ENCODE measurements at places on chromosomes 1 and 21.

GRCh38 chr1:58459911-58460310 is 86.6 kb downstream of the OMA1 start:
- no peak for DNase-seq

DNA sequence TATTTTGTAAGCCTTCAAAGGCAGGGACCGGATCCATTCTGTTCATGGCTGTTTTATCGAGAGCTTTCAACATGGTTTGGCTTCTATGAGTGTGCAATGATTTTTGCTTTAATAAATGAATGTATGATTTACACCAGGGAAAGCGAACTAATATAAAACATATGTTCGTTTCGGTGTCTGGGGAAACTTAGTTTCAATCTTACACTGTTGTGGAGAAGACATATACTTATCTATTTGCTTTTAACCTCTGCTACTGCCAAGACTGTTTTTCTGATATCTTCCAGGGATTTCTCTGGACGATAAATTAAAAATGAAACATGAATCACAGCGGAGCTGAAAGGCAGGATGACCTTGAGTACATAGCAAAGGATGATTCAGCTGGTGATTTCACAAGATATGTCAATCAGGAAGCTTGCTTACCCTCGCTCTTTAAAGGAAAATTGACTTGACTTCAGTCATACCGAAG is 14.7 kb upstream of the CYYR1 start:
- DNase-seq: no peak

GRCh38 chr21:35050348-35051286 is 1.5 kb upstream of the RUNX1 start:
- DNase-seq: no peak

GRCh38 chr21:19256934-19257660 is 853.5 kb upstream of the TMPRSS15 start:
- no peak for DNase-seq

- DNase-seq: no peak
Observed at GRCh38 chr1:172499636-172500141, 33.3 kb upstream of the SUCO start.

DNA sequence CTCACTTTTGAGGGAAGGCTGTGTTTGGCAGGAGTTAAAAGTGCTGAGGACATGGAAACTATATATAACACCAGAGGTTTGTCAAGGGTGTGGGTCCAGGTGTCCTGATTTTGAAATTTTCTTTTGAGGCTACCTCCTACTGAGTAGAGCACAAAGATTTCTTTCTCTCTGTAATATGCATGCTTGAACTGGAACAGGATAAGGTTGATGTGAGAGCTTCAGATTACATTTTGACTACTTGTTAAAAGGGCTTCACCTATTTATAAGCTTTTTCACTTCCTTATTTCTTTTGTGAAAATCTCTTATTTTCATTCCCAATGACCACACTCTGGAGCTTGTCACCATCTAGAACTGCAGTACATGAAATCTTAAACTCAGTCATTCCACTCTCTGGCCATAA is 59.8 kb upstream of the PLA2G4A start:
- DNase-seq: no peak

GRCh38 chr1:209850342-209850979 is 22.7 kb downstream of the UTP25 start:
- DNase-seq: peak; percentile 97

DNA sequence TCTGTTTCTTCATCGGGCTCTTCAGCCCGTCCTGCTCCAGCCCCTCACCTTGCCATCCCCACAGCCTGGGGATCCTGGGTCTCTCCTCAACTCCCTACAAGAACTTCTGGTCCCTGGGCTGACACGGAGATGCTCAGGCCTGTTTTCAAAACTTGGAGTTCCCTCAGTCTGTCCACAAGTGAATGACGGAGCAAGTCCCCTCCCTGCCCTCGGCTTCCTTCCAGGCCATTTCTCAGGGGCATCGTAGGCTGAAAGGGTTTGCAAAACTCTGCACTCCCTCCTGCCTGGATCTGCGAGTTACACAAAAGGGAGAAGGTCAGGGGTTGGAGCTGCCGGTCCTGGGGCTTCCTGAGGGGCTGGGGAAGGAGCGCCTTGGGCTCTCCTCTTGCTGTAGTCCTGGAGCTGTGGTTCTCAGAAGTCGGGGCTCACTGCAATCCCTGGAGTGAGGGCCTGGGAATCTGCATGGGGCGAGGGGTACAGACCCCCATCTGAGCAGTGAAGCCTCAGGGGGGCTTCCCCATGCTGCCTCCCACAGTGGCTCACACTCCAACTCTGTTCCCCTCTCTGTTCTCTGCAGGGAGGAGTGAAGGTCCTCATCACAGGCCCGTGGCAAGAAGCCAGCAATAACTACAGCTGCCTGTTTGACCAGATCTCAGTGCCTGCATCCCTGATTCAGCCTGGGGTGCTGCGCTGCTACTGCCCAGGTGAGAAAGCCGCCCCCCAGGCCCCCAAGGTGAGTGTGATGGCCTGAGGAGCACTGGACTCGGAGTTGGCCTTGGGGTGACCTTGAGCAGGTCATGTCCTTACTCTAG is 100.6 kb upstream of the VAMP3 start:
- DNase-seq: no peak

- peak; percentile 80 for DNase-seq
Observed at GRCh38 chr1:212291505-212292134, 6.4 kb downstream of the PPP2R5A start.

DNA sequence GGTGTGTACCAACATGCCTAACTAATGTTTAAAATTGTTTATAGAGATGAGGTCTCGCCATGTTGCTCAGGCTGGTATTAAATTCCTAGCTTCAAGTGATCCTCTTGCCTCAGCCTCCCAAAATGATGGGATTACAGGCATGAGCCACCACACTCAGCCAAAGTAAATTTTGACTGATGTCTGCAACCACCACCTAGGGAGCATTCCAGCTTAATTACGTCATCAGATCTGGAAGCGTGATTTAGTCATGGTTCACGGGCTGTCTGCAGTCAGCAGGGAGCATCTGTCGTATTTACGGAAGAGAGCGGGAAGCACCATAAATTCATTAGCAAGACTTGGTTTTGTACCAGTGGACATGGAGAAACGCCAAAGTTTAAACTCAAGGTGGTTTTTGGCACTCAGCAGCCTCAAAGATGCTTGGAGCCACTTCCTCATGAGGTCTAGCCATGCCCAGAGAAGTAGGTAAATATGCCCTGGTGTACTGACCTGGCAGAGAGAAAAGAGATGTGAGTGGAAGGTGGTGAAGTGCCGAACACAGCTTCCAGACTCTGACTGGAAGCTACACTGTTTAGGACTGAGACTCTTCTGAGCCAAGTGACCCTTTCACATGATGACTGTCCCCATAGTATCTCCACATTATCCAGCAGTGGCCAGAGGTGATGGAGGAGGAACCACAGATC is 60.8 kb upstream of the SLC35F3 start:
- DNase-seq: no peak

DNA sequence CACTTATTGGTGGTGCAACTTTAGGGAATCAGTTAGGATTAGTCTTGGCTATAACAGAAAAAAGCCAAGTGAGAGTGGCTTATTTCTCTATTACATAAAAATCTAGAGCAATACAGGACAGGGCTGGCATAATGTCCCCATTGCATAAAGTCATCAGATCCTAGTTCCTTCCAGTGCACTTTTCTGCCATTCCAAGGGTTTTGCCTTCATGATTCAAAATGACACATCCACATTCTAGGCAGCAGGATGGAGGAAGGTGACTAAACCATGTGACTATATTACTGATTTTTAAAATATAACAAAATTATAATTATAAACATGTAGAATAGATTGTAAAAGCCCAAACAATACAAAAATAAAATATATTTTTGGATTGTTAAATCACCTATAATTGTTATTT is 18.8 kb downstream of the JUN start:
- no peak for DNase-seq

GRCh38 chr1:57987523-57987922 is 559.0 kb downstream of the OMA1 start:
- DNase-seq: no peak

GRCh38 chr1:10196976-10197375 is 13.4 kb upstream of the KIF1B start:
- DNase-seq: no peak

GRCh38 chr1:25110036-25110435 is 122.3 kb downstream of the SYF2 start:
- DNase-seq: no peak

GRCh38 chr1:113109908-113110554 is 37.0 kb downstream of the LRIG2 start:
- no peak for DNase-seq

DNA sequence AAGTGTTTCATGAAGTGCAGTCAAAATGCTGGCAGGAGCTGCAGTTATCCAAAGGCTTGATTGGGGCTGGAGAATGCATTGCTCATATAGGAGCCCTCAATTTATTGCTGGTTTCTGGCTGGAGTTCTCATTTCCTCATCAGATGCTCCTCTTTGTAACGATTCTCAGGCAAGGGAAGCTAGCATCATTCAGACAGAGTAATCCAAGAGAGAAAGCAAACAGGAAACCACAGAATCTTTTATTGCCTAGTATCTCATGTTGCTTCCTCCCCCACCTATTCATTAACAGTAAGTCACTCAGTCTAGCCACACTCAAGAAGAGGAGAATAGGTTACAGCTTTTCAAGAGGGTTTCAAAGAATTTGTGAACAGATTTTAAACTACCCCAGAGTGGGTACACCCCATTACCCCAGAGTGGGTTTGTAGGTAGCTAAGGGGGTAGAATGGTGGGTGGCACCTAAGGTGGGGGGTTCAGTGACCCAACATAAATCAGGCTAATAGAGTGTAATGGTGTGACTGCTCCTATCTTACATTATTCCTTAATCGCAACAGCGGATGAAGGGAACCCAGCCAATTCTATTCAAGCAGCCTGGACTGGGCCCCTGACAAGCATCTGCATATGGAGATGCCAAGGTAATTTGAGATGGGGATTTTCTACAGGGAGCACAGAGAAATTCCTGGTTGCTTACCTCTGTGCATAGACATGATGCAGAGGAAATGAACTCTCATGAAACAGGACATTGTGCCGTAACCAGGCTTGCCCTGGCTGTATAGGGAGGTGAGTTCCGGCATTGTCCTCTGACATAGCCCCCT is 67.1 kb downstream of the KCNJ15 start:
- no peak for DNase-seq

GRCh38 chr21:16797966-16798365 is 714.9 kb upstream of the CXADR start:
- no peak for DNase-seq

- no peak for DNase-seq
Observed at GRCh38 chr1:47663286-47663685, 225.4 kb downstream of the FOXD2 start.

DNA sequence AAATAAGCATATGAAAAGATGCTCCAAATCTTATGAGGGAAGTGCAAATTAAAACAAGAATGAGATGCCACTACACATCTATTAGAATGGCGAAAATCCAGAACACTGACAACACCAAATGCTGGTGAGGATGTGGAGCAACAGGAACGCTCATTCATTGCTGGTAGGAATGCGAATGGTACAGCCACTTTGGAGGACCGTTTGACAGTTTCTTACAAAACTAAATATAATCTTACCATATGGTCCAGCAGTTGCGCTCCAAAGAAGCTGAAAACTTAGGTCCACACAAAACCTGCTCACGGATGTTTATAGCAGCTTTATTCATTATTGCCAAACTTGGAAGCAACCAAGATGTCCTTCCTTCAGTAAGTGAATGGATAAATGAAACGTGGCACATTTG is 50.3 kb downstream of the POFUT2 start:
- DNase-seq: no peak

DNA sequence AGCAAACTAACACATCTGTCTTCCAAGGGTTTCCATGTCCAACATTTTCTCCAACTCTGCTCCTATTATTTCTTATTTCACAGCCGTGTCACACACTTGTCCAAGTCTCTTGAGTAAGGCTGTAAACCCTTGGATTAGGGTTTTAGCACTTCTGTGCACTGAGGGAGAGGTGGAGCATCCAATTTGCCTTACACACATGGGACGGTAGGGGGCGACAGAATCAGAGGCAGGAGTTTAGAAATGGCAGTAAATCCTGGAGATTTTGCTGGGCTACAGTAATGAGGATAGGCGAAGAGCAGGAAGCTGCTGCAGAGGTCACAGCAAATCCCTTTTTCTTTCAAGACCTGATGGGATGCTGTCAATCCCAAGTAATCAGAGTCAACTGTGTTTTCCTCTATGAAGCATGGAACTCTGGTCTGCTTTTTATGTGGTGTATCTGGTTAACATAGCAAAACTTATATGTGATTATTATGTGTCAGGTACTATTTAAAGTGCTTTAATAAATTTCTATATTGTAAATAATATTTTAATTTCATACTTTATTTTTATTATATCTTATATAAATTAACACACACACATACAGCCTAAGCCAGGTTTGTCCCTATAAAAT is 15.4 kb upstream of the LCE5A start:
- no peak for DNase-seq

DNA sequence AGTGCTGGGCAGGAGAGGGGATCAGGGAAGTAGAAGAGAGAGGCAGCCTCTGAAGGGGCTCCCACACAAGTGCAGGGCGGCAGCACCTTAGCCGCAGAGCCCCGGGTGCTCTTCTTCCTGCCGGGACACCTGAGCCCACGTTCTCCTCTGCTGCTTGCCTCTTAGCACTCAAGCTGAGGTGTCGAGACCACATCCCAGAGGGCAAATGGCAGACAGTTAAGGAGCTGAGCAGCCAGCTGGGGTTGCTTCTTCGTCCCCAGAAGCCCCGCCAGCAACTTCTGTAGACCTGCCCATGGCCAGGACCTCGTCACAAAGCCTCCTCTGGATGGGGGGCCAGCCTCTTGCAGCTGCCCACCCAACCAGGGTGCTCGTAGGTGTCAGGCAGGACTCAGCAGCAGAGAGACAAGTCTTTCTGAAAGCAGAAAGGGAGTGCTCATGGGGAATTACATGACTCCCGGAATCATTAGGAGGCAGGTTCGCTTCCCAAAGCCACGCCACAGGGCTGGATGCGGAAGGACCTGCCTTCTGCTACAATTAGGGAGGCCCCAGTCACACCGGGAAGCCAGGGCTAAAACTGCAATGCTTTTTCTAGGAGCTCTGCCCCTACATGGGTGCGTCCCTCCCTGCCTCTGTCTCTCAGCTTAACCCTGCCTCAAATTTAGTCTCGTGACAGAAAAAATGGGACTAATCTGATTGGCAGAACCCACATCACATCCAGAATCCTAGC is 141.4 kb upstream of the RAB4A start:
- no peak for DNase-seq

- DNase-seq: no peak
Observed at GRCh38 chr1:203189951-203190352, 3.4 kb upstream of the CHI3L1 start.

GRCh38 chr1:212225871-212226302 is 59.3 kb upstream of the PPP2R5A start:
- DNase-seq: no peak

DNA sequence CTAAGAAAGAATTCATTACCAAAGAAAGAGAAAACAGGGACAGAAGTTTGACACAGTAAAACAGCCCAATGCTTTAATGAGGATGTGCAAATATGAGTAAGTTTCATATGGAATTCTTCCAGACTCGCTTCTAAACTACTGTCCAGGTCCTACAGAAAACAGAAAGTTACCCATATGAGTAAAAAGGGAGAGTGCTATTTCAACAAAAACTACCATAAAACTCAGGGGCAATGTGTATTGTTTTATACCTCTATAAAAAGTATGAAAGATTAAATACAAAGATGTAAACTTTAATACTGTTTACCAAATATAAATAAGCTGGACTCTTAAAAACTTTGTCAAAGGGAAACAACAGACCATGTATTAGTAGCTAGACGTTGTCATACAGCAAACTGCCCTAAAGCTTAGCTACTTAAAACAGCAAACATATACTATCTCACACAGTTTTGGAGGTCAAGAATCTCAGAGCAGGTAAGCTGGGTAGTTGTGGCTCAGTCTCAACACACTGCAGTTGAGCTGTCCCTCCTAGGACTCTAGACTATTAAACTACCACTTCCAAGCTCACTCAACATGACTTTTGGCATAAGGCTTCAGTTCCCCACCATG is 174.9 kb downstream of the COP1 start:
- DNase-seq: no peak

GRCh38 chr1:210293171-210293607 is 35.5 kb upstream of the HHAT start:
- DNase-seq: no peak
